ENCODE measurements at places on chromosomes 4 and X.

DNA sequence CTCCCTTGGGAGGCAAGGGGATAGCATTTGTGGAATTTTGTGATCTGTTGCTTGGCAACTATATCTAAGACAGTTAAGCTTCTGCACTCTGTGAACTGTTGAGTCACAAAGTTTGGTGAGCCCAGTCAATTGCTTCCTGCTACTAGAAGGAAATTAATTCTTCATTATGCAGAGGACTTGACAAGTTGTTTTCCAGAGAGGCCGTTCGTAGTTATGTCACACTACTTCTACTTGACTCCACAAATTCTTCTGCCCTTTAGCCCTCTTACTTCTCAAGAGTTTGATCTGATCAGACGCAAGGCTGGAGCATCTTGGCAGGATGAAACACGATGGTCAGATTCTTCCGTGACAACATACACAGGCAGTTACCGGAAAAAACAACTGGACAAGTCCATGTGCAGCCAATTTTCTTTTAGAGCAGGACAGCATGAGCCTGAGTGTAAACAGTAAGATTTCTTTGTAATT, at the start of gene C4orf51:
TSS of gene C4orf51 (plus strand) at position 156 of the 465 bp plus-strand sequence. CDS start at position 214, 58 bp downstream.
- DNase-seq, result no peak

DNA sequence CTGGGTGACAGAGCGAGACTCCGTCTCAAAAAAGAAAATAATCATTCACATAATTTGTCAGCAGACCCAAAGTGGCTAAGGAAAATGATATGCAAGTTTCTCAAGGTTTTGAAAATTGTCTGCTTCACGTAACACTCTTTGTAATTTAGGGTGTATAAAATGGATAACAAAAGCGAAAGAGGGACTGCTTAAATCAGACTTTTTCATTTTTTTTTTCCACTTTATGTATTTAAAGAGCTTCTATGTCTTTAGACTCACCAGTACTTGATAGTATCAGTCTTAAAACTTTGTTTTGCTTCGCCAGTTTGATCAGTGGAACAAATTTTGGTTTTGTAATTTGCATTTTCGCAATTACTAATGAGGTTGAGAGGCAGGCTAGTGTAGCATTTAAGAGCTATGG, 34.6 kb downstream of the USP9X start:
- DNase-seq, result no peak

- DNase-seq, result no peak
Observed at GRCh38 chrX:41563876-41564275, 116.7 kb downstream of the NYX start.

GRCh38 chr4:788636-789297, 37.2 kb downstream of the CPLX1 start:
- DNase-seq, result no peak

- DNase-seq, result no peak
Observed at GRCh38 chr4:127870688-127871087, 10.0 kb upstream of the PLK4 start.

DNA sequence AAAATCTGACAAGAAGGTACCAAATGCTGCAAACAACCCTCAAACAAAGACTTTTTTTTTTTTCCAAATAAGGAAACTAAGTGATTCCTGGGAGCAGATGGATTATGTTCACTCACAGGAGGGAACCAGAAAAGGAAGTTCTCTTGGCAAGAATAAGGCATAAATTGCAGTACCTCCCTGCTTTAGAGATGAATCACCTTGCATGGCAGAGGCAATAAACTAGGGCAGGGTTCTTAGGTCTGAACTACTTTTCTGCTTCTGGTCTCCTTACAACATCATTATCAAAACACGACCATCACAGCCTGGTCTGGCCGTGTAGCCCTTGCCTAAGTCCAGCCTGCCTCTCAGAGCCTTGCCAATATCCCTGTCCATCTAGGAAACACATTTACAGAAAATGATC, 6.3 kb downstream of the TMEM31 start:
- no peak for DNase-seq

DNA sequence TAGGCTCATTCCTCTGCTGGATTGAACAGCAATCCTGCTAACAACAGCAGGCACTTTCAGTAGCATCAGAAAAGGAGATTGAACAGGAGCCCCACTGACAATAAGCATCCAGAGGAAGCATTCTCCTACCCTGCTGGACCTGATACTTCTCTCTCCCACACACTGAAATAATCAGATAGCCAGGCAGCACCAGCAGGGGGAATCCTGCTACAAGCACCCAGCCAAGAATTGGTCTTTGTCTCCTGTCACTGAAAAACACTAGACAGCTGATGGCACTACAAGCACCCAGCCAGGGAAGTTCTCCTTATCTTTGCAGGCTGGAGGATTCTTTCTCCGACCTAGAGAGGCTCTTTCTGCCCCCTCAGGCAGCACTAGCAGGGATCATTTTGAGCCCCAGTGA, 444.3 kb upstream of the GRIA3 start:
- DNase-seq, result no peak

- DNase-seq, result no peak
Observed at GRCh38 chr4:188949596-188949995, 810.4 kb downstream of the TRIML1 start.

DNA sequence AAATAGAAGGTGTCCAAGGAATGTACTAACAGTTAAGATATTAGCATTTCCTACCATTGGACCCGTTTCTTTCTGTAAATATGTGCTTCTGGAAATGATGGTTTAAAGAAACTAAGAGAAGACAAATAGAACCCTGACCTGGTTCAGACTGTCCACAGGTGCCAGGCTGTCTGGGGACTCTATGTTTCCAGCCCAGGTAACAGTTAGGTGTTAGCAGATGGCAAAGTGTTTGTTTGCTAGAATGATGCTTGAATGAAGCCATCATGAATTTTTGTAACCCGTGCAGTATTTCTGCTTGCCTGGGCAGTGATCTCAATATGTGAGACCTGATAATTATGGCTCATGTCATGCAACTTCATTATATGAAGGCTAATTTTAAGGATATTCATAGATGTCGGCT, 87.5 kb downstream of the LRRC66 start:
- no peak for DNase-seq

DNA sequence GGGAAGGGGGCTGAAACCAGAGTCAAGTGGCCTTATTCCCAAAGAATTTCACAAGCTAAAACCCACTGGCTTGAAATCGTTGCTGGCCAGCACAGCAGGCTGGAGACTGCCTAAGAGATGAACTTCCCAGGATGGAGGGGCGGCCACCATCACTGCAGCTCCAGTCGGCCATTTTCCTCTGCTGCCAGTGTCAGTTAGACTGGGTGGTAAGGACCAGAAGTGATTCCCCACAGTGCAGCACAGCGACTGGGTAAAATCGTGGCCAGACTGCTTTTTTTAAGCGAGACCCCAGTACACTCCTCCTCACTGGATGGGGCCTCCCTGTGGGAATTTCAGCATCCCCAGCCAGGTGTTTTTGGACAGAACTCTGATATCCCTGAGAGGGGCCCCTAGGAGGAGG, 428.0 kb downstream of the SPIN4 start:
- DNase-seq, result no peak

GRCh38 chr4:20505927-20506326, 194.3 kb upstream of the PACRGL start:
- no peak for DNase-seq

GRCh38 chrX:136387951-136388502, 87.3 kb downstream of the ADGRG4 start:
- DNase-seq, result no peak

DNA sequence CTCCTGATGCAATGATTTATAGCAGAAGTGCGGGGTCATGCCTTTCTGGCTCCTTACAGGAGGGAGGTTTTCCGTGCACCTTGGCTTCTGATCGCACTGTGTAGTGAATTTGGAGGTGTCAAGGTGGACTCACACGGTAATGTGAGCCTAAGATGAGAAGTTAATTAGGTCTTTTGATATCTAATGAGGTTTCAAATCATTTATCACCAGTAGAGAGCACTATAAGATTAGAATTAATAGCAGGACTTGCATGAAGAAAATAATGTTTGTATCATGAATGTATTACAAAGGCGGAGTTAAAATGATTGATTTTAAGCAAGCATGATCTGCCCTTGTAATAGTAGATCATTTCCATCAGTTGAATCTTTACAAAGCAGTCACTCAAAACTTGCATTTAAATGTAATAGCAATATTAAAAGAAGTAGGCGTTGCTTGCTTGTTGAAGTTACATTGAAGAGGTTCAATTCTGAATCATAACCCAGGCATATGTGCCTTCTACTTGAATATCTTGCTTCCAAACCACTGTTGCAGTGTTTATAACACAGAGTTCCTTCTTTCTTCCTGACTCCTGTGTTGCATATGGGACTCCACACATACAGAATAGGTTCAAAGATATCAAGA, 152.1 kb downstream of the FMR1NB start:
- no peak for DNase-seq

DNA sequence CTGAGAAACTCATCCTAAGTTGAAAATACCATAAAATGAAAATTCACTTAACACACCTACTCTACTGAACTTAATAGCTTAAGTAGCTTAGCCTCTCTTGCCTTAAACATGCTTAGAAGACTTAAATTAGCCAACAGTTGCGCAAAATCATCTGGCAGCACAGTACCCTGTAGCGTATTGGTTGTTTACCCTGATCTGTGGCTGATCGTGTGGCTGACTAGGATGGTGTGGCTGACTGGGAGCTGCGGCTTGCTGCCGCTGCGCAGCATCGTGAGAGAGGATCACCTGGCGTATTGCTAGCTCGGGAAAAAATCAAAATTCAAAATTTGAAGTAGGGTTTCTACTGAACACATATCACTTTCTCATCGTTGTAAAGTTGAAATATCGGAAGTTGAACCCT, 6.3 kb downstream of the RUFY3 start:
- no peak for DNase-seq

GRCh38 chrX:69362856-69363255, 141.3 kb upstream of the NALF2 start:
- DNase-seq, result no peak

DNA sequence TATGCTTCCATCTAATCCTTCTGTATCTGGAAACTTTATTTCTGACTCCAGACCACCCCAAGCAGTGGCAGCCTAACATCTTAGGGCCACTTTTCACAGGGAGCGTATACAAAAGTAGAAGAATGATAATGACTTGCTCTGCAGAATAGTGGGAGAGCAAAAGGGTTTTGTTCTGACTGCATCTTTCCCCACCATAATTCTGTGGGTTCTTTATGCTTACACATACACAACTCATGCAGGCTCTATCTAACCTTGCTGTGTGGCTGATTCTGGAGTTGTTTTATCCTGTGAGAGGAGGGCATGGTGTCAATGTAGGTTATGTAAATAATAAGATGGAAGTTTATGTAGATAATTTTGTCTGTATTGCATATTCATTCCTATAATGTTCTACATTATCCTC, 42.4 kb upstream of the NDNF start:
- DNase-seq, result no peak

GRCh38 chr4:158350161-158350560, 139.9 kb downstream of the TMEM144 start:
- no peak for DNase-seq
